ENCODE measurements at places on chromosomes 2 and 18.

DNA sequence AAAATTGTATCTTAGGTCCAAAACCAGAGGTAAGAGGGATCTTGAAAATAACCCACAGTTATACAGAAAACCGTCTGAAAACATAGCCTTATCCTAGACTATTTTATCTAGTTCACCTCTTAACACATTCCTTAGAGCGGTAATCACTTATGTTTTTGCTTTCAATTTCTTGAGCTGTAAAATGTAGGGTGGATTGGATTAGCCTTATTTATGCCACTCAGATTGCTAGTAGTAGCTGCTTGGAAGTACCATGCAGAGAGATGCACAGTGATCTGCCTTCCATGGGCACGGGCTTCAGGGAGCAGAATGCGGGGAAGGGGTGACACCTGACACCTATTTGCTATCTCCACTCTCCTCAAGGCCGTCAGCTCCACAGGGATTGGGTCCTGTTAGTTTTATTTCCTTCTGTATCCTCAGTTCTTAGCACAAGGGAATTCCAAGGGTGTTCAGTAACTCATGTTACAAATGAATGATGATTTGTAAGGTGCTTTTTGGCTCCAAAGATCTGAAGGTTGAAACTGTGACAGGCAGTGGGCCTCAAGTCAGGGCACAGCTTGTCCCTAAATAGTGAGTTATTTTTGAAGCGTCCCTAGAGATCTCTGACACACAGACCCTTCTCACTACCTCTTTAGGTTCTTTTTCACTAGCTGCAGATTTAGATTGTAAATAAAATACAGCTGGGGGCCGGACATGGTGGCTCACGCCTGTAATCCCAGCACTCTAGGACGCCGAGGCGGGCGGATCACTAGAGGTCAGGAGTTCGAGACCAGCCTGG lies 64.0 kb upstream of the PMAIP1 start:
- no peak for DNase-seq

DNA sequence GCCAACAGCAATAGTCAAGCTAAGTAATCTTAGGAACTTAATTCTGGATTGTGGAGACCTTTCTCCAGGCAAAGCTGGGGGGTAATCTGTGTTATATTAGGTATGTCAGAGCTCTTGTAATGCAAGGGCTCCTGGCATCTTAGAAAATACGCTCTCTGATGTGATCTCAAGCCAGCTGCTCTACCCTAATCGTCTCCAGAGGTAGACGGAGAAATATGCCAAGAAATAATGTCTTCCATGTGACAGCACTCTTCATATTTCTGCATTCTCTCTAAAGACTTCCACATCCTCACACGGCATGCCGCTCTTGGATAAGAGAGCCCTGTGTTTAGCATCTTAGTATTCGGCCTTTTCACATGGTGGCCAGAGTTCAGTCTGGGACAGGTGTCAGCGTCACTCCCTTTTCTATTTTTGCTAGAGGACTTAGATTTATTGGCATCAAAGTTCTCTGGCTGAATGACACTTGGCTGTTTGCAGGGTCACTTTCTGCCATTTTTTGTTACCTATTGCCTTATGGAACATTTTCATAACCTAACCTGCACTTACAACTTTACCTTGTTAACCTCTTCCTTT lies 25.2 kb downstream of the CAPN13 start:
- DNase-seq = no peak

GRCh38 chr18:48909721-48910120 lies 41.0 kb downstream of the SMAD7 start:
- DNase-seq = no peak

GRCh38 chr18:245282-245847 lies 22.5 kb downstream of the THOC1 start:
- no peak for DNase-seq

DNA sequence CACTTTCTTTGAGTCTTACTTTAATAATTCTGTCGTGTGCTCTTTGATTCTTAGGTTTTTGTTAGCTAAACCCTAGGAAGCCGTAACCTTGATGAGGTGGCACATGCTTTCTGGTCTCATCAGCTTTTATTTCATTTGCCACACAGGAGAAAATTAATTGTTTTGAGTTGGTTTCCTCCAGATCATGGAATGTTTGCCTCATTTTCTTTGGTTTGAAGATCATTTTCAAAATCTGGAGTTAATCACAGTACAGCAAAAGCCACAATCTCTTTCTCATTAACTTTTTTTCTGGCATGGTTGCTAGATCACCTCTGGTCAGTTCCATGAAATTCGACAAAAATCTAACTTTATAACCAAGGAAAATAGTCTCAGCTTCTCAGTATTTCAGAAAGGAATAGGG lies 182.9 kb downstream of the MYO1B start:
- no peak for DNase-seq

GRCh38 chr2:149470046-149470445 lies 117.5 kb downstream of the MMADHC start:
- no peak for DNase-seq
